Left ventricle myocardium inferior (tissue), 1 donor: ENCODE measurements at places on chromosomes 16 and 17.
A peak's percentile ranks its signal among the peaks of the same experiment; 100 is the strongest.

DNA sequence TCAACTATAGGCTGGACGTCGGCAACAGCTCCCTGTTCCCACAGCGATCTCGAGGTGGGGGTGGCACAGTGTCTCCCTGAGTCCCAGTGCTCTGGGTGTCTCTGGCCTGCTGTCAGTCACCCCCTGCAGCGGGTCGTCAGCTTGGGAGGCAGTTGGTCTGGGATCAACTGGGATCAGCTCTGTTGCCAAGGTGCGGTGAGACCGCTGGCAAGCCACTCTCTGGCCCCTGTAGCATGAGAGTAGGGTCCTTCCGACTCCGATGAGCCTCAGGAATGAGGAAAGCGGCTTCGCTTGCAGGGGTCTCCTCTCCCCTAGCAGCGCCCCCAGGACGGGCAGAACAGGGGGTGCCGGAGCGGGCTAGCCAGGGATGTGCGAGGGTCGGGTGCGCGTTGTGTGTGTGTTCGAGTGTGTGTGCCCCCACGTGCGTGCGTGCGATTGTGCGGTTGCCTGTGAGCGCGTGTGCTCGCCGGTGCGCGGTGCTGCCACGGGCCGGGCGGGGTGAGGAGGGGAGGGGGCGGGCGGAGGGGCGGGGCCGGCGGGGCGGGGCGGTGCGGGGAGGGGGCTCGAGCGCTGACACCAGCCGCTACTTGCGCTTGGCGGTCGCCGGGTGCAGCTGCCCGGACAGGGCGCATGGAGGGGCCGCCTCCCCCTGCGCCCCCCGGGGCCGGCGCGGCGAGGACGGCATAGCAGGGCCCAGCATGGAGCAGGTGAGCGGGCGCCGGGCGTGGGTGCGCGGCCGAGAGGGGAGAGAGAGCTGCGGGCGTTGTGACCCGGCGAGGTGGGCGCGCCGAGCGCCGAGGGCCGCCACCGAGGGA lies 9.4 kb upstream of the ARHGAP23 start:
- DNase-seq: no peak

- DNase-seq: peak; percentile 89
These were observed at the start of gene SOX9 for GRCh38 chr17:72120642-72121163. Gene SOX9, plus strand, starts transcription at chr17:72121020. Its CDS starts 372 bp downstream, at chr17:72121392.

GRCh38 chr17:75808549-75808904 lies 23.9 kb downstream of the UNK start:
- DNase-seq: no peak

- DNase-seq: no peak
These were observed 33.2 kb upstream of the SHISA9 start for GRCh38 chr16:12868169-12868568.

DNA sequence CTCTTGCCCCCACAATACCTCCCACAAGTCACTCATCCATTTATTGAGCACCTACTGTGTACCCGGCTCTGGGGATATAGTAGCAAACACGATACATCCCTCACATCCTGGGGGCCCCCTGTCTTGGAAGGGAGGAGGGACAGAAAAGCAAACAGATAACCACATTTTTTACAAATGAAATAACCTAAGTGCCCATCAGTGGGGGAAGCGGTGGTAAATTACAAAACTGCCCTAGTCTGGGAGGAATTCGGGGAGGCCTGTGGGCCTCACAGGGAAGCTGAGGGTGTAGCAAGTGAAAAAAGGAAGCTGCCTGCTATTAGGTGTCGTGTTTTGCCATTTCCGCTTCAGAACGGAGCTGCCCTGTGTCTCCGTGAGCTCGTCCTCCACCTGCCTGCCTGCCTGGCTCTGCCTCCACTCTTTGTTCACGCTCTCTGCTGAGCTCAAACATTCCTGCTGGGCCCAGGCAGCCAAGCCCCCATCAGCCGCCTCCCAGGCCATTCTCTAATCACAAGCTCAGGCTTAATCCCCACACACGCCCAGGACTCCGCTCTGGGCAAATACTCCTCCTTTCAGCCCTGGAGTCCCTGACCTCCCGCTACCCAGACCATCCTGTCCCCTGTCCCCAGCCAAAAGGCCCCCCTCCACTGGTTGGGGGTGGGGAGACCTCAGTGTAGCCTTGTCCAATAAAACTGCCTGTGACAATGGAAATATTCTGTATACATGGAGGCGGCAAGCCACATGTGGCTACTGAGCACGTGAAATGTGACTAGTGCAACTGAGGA lies 10.2 kb upstream of the SEC14L5 start:
- DNase-seq: no peak

DNA sequence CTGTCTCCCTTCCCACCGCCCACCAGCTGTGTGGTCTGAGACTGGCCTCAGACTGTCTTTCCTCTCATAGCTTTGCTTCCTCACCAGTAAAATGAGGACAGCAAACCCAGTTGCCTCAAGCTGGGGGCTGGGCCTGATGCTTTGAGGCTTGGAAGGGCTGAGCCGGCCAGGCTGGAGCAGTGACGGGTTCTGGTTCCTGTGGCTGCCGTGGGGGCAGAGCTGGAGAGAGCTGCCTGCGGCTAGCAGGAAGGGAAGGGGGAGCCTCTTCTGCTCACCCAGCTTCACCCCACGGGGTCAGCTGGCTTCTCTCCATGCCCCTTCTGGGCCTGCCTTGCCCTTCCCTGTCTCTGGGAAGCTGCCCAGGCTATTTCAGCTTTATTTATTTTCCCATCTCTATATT lies 23.7 kb downstream of the LASP1 start:
- peak; percentile 56 for DNase-seq

DNA sequence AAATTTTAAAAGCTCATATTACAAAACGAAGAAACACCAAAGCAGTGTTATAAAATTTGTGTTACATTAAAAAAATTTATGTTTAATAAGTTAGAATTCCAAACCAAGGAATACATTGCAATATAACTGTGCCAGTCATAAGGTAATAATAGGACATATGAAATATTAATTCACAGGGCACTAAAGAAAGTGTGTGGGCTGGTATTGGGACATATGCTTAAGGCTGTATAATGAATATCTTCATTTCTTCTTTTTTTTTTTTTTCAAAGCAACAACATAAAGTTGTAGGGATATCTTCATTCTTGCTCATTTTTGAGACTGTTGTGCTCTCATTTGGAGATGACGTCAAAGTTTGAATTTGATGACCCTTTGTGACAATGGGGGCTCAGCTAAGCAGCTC lies 17.5 kb upstream of the FBXO47 start:
- no peak for DNase-seq
